ENCODE measurements at places on chromosomes 6 and 20. TPM values are rescaled to one million over a fixed set of nuclear protein-coding genes. Genes with fewer than 3 reads are reported as not detected.

DNA sequence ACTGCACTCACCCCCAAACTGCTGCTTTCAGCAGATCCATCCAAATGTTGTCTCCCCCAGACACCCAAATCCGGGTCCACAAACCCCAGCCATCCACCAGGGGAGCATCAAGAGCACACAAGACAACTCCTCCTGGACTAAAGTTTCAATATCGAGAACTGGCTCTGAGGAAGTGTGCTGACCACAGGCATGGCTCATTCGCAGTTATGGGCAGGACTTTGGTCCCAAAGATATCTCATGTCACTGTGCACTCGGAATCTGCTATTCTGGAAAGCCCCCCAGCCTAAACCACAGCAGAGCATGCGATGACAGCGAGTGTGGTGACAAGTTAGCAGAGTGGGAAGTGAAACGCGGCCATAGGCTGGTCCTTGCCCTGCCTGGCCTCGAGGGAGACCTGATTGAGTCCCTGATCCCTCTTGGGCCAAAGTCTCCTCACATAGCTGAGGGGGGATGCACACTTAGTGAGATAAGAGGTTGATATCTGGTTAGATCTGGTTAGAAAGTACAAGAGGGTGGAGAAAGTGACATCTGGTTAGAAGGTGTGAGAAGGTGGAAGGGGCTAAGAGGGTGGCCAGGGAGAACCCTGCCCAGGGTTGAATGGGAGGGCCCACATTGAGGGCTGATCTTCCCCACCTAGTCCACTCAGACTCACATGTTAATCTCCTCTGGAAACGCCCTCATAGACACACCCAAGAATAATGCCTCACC is 149.7 kb downstream of the MRPL14 start:
- no peak overlapping the region for H3K4me3 ChIP-seq
- DNase-seq = peak; percentile 7
- no peaks in the 10 kb centered on the region for H3K27me3 ChIP-seq
- H3K36me3 ChIP-seq = no peaks in the 10 kb centered on the region
- H3K4me1 ChIP-seq = peaks cover 15% of the 10 kb centered on the region

- no peak overlapping the region for H3K27ac ChIP-seq
- H3K4me1 ChIP-seq = no peaks in the 10 kb centered on the region
- no peaks in the 10 kb centered on the region for H3K36me3 ChIP-seq
- H3K27me3 ChIP-seq = no peaks in the 10 kb centered on the region
- DNase-seq = no peak
- no peak overlapping the region for H3K4me3 ChIP-seq
Measured at GRCh38 chr6:49805246-49805645, 18.2 kb upstream of the PGK2 start.

DNA sequence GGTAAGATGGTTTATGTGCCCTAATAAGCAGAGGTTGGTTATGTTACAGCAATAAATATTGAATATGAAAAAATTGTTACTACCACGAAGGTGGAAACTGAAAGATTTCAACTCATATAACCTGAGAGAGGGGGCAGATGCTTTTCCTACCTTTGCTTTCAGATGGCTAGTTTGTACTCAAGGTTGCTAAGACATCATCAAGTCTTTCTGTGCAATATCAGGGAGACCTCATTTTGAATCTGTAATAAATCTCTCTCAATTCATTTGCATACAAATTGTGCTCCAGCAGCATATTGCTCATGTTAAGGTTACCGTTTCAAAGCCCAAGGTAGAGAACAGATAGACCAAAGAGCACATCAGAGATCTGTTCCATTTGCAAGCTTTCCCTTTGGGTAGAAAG is 220.4 kb downstream of the KHDC1L start:
- H3K27ac ChIP-seq = no peak overlapping the region
- H3K27me3 ChIP-seq = no peaks in the 10 kb centered on the region
- no peaks in the 10 kb centered on the region for H3K36me3 ChIP-seq
- DNase-seq = no peak
- H3K4me3 ChIP-seq = no peak overlapping the region

DNA sequence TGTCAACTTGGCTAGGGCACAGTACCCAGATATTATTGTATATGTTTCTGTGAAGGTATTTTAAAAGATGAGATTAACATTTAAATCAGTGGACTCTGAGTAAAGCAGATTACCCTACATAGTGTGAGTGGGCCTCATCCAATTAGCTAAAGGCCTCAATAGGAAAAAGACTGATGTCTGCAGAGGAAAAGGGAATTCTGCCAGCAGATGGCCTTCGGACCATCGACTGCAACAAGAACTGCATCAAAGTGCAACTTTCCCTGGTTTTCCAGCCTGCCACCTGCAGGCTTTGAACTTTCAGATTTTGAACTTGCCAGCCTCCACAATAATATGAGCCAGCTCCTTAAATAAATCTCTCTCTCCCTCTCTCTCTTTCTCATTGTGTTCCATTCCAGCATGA is 80.5 kb downstream of the IMPG1 start:
- no peaks in the 10 kb centered on the region for H3K4me1 ChIP-seq
- H3K4me3 ChIP-seq = no peak overlapping the region
- DNase-seq = no peak
- no peaks in the 10 kb centered on the region for H3K27me3 ChIP-seq
- H3K27ac ChIP-seq = no peak overlapping the region

GRCh38 chr6:150028799-150029198 is 3.5 kb upstream of the RAET1L start:
- H3K27me3 ChIP-seq = no peaks in the 10 kb centered on the region
- no peak overlapping the region for H3K27ac ChIP-seq
- no peak overlapping the region for H3K4me3 ChIP-seq
- H3K4me1 ChIP-seq = no peaks in the 10 kb centered on the region

Gene NFATC2
- total RNA-seq = 3.4 TPM

Gene ADTRP
- total RNA-seq = 0.13 TPM
